Camera-type eye (tissue), 1 donor: ENCODE measurements at places on chromosomes 7 and 10. TPM values are rescaled to one million over a fixed set of nuclear protein-coding genes. Genes with fewer than 3 reads are reported as not detected.

Gene MYOZ1
- 18.0 TPM for total RNA-seq

Gene FXYD4
- not detected for total RNA-seq

Gene MBL2
- total RNA-seq: not detected

Gene ZNF117
- total RNA-seq: 52.7 TPM

Gene FEZF1
- 0.27 TPM for total RNA-seq

Gene DCLRE1C
- total RNA-seq: 13.6 TPM

Gene GATA3
- total RNA-seq: 1.6 TPM

Gene LRRTM3
- total RNA-seq: 5.2 TPM

Gene HACD1
- 12.9 TPM for total RNA-seq

Gene PNLIP
- total RNA-seq: not detected

Gene FAM107B
- total RNA-seq: 122 TPM

Gene GJD4
- total RNA-seq: not detected

Gene NUTM2E
- 0.33 TPM for total RNA-seq

Gene RARRES2
- 66.2 TPM for total RNA-seq
